ENCODE measurements at places on chromosomes 3 and 15. TPM values are rescaled to one million over a fixed set of nuclear protein-coding genes. Genes with fewer than 3 reads are reported as not detected.

DNA sequence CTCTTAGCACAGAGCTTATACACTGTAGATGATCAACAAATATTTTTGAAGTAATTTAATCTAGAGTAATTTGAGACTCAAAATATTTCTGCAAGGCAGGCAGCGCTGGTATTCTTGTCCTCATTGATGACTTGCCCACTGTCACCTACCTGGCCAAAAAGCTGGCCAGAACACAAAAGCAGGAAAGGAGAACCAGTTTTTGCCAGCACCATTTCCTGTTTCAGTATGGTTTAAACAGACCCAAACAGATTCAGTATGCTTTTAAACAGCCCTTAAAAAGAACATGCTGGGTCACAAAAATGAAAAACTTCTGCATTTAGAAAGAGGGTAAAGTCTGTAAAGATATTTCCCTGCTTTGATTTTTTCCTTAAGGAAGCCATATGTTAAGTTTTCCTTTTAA is 42.3 kb upstream of the ZNF280D start:
- DNase-seq, result no peak
- H3K36me3 ChIP-seq, result no peaks in the 10 kb centered on the region
- H3K27ac ChIP-seq, result no peak overlapping the region
- no peaks in the 10 kb centered on the region for H3K27me3 ChIP-seq
- peaks cover 8% of the 10 kb centered on the region for H3K4me1 ChIP-seq

DNA sequence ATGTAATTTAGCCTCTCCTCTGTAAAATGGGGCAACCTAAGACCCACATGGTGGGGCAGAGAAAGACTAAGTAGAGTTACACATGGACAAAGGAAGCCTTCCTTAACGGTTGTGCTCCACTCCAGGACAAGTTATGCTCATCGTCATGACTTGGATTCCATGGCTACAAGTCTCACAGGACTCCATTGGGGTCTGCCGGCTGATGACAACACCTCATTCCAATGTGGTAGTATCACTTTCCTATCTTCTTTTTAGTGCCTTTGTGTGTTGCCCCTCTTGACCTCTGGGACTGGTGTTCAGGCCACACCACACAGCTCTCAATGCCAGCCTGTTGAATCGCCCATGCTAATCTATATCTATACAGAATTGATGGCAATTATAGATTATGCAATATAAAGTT is 181.3 kb upstream of the WNT5A start:
- H3K4me3 ChIP-seq, result no peak overlapping the region
- H3K4me1 ChIP-seq, result peaks cover 13% of the 10 kb centered on the region
- H3K36me3 ChIP-seq, result no peaks in the 10 kb centered on the region

DNA sequence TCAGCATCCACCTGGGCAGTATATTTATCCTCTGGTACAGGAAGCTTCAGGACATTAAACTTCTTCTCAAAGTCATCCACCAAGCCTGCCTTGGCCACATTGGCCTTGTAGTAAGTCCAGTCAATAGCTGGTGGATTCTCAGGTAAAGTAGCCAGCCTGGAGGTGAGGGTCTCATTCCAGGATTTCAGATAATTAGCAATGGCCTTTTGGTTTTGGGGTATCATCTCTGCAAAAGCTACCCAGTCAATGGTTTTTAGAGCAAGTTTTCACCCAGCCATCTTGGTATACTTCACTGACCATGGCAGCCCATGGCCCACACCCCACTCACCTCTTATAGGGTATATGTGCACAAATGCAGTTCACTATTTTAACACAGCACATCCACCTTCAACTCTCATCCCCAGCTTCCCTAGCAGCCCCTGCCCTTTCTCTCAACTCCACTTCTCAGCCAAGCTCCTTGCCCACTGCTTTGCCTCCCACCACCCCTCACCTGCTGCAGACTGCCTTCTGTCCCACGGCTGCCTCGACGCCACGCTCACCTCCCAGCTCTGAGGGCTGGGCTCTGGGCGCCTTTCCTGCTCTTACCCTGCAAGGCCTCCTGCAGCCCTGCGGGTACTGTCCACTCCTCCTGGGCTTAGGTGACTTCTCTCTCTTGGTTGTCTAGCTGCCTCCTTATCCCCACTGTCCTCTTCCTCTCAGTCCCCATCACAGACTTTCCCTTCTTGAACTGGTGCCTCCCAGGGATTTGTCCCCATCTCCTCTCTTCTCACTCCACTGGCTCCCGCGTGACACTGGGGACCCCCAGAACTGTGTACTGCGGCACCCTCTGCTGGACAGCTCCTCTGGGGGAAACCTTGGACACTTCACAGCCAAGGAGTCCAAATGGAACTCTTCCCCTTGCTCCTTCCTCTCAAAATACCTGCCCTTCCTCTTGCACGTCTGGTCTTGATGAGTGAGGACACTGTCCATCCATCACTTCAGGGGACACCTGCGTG is 1.7 kb upstream of the TGM5 start:
- no peak overlapping the region for H3K27ac ChIP-seq
- no peak overlapping the region for H3K4me3 ChIP-seq
- peaks cover 32% of the 10 kb centered on the region for H3K27me3 ChIP-seq
- peak; percentile 40 for DNase-seq
- H3K4me1 ChIP-seq, result peaks cover 16% of the 10 kb centered on the region

Gene SLC35A5
- 26.7 TPM for total RNA-seq

Gene HDDC3
- total RNA-seq, result 25.5 TPM
